ENCODE measurements at places on chromosomes 7 and 10.

GRCh38 chr10:118961436-118961835 is 68.1 kb upstream of the NANOS1 start:
- DNase-seq: no peak

DNA sequence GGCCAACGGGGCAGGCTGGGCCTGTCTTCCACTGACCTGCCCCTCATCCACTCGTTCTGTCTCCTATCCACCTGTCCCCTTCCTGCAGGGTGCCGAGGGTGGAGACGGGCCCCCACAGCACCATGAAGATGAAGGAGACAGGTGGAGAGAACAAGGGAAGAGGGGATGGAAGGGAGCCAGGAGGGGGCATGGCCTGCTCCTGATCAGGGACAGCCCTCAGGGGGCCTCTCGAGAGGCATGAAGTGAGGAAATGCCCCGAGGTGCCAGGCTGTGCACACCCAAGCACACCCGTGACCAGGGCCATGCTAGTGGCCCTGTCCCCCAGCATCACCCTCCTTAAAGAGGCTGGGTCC is 111.2 kb downstream of the ZMIZ1 start:
- DNase-seq: no peak

GRCh38 chr7:101108330-101108857 is 18.5 kb upstream of the SERPINE1 start:
- DNase-seq: no peak

GRCh38 chr10:60572511-60573194 is 183.0 kb upstream of the ANK3 start:
- no peak for DNase-seq

DNA sequence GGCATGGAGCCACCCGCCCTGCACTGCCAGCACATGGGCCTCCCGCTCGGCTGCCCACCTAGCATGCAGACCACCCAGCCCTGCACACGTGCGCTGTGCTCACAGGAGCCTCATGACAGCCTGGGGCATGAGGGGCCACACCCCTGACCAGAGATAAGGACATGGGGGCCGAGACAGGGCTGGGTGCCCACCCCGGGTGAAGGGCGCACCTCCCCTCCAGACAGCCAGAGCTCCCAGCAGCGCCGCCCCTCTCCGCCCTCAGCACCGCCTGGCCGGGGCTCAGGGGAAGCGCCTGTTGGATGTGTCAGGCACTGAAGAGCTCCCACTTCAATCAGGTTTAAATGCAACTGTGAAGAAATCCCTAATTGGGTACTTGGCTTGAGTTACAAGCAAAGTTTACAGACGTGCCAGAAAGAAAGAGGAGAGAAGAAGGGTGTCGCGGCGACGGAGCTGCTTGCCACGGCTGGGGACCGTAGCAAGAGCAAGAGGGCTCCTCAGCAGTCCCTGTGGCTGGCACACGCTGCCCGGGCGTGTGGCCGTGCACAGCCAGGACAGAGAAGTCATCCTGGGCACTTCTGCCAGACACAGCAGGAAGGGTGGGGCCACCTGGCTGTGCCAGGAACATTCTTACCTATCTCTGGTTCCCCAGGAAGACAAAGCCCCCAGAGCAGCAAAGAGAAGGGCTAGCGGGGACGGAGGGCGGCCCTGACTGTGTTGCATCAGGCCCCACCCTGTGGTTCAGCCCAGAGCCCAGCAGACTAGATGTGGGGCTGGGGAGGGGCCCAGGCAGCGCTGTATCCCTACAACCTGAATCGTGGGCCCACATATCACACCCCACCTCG is 247.4 kb downstream of the ELFN1 start:
- no peak for DNase-seq

DNA sequence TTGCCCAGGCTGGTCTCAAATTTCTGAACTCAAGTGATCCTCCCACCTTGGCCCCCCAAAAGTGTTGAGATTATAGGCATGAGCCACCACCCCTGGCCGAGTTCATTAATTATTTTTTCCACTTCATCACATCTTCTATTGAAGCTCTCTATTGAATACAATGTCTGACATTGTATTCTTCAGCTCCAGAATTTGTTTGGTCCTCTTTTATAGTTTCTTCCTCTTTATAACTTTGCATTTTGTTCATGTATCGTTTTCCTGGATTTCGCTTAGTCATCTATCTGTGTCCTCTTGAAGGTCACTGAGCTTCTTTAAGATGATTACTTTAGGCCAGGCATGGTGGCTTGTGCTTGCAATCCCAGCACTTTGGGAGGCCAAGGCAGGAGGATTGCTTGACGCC is 30.2 kb downstream of the NOM1 start:
- no peak for DNase-seq
